Upper lobe of left lung (tissue), 6 donors: ENCODE measurements at places on chromosomes 4 and X. TPM values are rescaled to one million over a fixed set of nuclear protein-coding genes. Genes with fewer than 3 reads are reported as not detected.

The MND1 gene
- total RNA-seq: 1.3 TPM

The FRMD7 gene
- total RNA-seq: not detected

The SAP30 gene
- total RNA-seq: 15.0 TPM

GRCh38 chr4:91914176-91914804 lies 389.5 kb upstream of the GRID2 start:
- DNase-seq: no peak
- H3K36me3 ChIP-seq: no peaks in the 10 kb centered on the region
- no peak overlapping the region for H3K4me3 ChIP-seq
- no peaks in the 10 kb centered on the region for H3K27me3 ChIP-seq

DNA sequence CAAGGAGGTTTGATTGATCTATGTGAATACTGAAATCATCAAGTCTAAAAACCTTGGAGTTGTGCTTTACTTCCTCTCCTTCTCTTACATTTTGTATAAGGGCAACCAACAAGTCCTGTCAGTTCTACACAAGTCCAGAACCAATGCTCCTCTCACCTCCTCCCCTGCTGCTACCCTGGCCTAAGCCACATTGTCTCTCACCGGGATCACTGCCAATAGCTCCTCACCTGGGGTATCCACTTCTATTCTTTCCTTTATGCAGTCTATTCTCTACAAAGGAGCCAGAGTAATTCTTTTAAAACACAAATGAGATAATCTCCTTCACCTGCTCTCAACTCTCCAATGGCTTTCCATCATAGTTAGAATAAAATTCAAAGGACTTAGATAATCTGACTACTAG lies 13.3 kb upstream of the ARHGEF6 start:
- H3K27ac ChIP-seq: no peak overlapping the region
- DNase-seq: no peak
- no peaks in the 10 kb centered on the region for H3K27me3 ChIP-seq
- H3K36me3 ChIP-seq: no peaks in the 10 kb centered on the region

- no peaks in the 10 kb centered on the region for H3K4me1 ChIP-seq
- no peaks in the 10 kb centered on the region for H3K36me3 ChIP-seq
- no peak overlapping the region for H3K27ac ChIP-seq
- no peak for DNase-seq
- no peak overlapping the region for H3K4me3 ChIP-seq
Measured at GRCh38 chr4:7652451-7652881, 217.7 kb upstream of the PSAPL1 start.

GRCh38 chr4:106366026-106366425 lies 2.6 kb downstream of the GIMD1 start:
- H3K4me3 ChIP-seq: no peak overlapping the region
- no peak overlapping the region for H3K27ac ChIP-seq
- H3K27me3 ChIP-seq: no peaks in the 10 kb centered on the region

DNA sequence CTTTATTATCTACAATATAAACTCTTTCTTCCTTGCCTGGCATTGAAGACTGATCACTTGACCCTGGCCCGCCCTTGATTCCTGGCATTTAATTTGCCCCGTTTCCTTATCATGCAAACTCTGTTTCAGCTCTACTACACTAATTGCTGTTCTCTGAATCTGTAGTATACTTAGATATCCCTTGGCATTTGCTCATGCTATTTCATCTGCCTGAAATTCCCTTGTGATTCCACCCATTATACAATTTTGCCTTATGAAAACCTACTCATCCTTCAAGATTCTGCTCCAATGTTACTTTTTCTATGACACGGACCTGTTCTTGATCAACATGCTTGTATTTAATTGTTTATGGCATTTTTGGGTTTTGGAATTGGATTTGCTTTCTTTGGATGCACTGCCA lies 459.9 kb upstream of the AMOT start:
- H3K4me3 ChIP-seq: no peak overlapping the region
- no peaks in the 10 kb centered on the region for H3K4me1 ChIP-seq
- no peak for DNase-seq
- H3K36me3 ChIP-seq: no peaks in the 10 kb centered on the region
- no peaks in the 10 kb centered on the region for H3K27me3 ChIP-seq
